ENCODE measurements at places on chromosomes 13 and 19. TPM values are rescaled to one million over a fixed set of nuclear protein-coding genes. Genes with fewer than 3 reads are reported as not detected.

Gene ZGLP1
- 2.4 TPM for total RNA-seq

Gene ZNF844
- 3.4 TPM for total RNA-seq

Gene TEX101
- total RNA-seq: not detected

Gene JSRP1
- not detected for total RNA-seq

Gene RNF113B
- total RNA-seq: 0.23 TPM

Gene KLF1
- total RNA-seq: not detected

Gene CYP2B6
- total RNA-seq: not detected

Gene GFY
- not detected for total RNA-seq

Gene PSG4
- not detected for total RNA-seq

Gene SIGLEC14
- not detected for total RNA-seq

Gene CLC
- total RNA-seq: not detected

Gene SYCN
- not detected for total RNA-seq

Gene IL17D
- 1.4 TPM for total RNA-seq

Gene ZNF575
- total RNA-seq: 0.11 TPM

Gene ERCC2
- 27.6 TPM for total RNA-seq

Gene RGS9BP
- total RNA-seq: 1.4 TPM

Gene LGALS14
- total RNA-seq: not detected

Gene IRGC
- not detected for total RNA-seq

Gene DDX39A
- total RNA-seq: 245 TPM

Gene KIR3DL2
- total RNA-seq: not detected

Gene NTN5
- not detected for total RNA-seq

Gene ZNF177
- 2.9 TPM for total RNA-seq

Gene ZNF222
- total RNA-seq: 8.8 TPM

Gene MIA
- total RNA-seq: 533 TPM

Gene C1QTNF9
- not detected for total RNA-seq

Gene MATK
- total RNA-seq: not detected

Gene SIGLEC8
- not detected for total RNA-seq

Gene PEAK3
- not detected for total RNA-seq

Gene ELAVL1
- 48.0 TPM for total RNA-seq

Gene PALM
- 5.1 TPM for total RNA-seq

Gene MAP4K1
- total RNA-seq: 1.3 TPM

Gene ZNF682
- 9.9 TPM for total RNA-seq

Gene PTPRH
- total RNA-seq: 16.5 TPM

Gene ZNF540
- total RNA-seq: 0.15 TPM

Gene LILRB1
- total RNA-seq: not detected

Gene TNPO2
- total RNA-seq: 39.9 TPM

Gene CFAP97D2
- total RNA-seq: not detected

Measured in A375 (cell line).